ENCODE measurements at places on chromosomes 4 and X. TPM values are rescaled to one million over a fixed set of nuclear protein-coding genes. Genes with fewer than 3 reads are reported as not detected.

Gene IBSP
- total RNA-seq, result not detected

Gene ARHGAP36
- 0.42 TPM for total RNA-seq

Gene MRFAP1
- 223 TPM for total RNA-seq

Gene ERCC6L
- total RNA-seq, result 4.8 TPM

Gene TMPRSS11B
- total RNA-seq, result not detected

Gene ASB11
- total RNA-seq, result not detected

GRCh38 chrX:48813644-48814043 is 11.8 kb downstream of the HDAC6 start:
- H3K27me3 ChIP-seq, result no peaks in the 10 kb centered on the region
- DNase-seq, result no peak
- no peak overlapping the region for H3K4me3 ChIP-seq
- H3K27ac ChIP-seq, result no peak overlapping the region
- H3K4me1 ChIP-seq, result no peaks in the 10 kb centered on the region
- H3K36me3 ChIP-seq, result peaks cover 9% of the 10 kb centered on the region

- DNase-seq, result no peak
- H3K4me3 ChIP-seq, result no peak overlapping the region
- peaks cover 2% of the 10 kb centered on the region for H3K4me1 ChIP-seq
- no peaks in the 10 kb centered on the region for H3K36me3 ChIP-seq
- no peaks in the 10 kb centered on the region for H3K27me3 ChIP-seq
- no peak overlapping the region for H3K27ac ChIP-seq
Observed at GRCh38 chr4:122616915-122617596, 3.8 kb downstream of the IL21 start.

- H3K27me3 ChIP-seq, result peaks cover 14% of the 10 kb centered on the region
- no peak for DNase-seq
- no peak overlapping the region for H3K27ac ChIP-seq
Observed at GRCh38 chr4:188107931-188108843, 1.2 kb downstream of the TRIML2 start.

DNA sequence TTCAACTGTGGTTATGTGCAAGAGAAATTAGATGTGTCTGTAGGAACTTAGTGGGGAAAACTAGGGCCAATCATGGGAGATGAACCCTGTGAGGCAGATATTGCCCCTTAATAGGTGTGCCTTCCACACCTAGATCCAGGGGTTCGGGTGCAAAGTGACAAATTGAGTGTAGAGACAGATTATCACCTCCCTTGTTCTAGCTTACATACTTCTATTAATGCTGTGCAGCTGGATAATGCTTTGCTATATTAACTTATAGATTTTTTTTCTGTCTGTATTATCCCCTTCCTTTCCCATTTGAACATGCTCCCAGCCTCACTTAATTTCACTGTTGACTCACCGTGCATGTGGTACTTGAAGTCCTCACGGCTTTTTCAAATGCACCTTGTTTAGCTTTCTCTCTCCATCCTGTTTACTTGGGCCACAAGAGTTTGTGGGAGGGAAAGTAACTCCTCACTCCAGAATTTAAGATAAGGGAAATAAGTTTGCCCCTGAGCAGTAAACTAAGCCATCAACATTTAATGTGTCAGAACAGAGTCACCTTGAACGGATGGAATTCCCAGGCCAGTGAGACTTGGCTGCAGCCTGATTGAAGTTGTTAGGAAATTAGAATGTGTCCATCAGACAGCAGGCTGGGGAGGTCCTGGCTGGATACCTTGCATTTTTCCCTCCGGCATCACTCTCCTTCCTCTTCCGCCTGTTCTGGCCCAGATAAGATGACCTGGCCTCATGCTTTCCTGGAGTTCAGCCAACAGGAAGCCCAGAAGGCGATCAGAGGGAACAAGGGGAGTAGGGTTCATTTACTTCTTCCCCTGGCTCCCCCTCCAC is 478.4 kb downstream of the BCOR start:
- H3K27me3 ChIP-seq, result peaks cover 13% of the 10 kb centered on the region
- DNase-seq, result no peak
- peaks cover 1% of the 10 kb centered on the region for H3K4me1 ChIP-seq
- H3K4me3 ChIP-seq, result no peak overlapping the region
- H3K27ac ChIP-seq, result no peak overlapping the region
- peaks cover 2% of the 10 kb centered on the region for H3K36me3 ChIP-seq

GRCh38 chr4:38832624-38833528 is 23.7 kb downstream of the TLR6 start:
- H3K4me1 ChIP-seq, result peaks cover 3% of the 10 kb centered on the region
- H3K4me3 ChIP-seq, result no peak overlapping the region
- H3K36me3 ChIP-seq, result peaks cover 2% of the 10 kb centered on the region
- H3K27me3 ChIP-seq, result no peaks in the 10 kb centered on the region
- no peak for DNase-seq
- peak overlapping the region; percentile 54 for H3K27ac ChIP-seq

GRCh38 chrX:149522916-149523315 is 17.8 kb upstream of the IDS start:
- peaks cover 2% of the 10 kb centered on the region for H3K4me1 ChIP-seq
- no peak overlapping the region for H3K27ac ChIP-seq
- H3K4me3 ChIP-seq, result no peak overlapping the region
- DNase-seq, result no peak

DNA sequence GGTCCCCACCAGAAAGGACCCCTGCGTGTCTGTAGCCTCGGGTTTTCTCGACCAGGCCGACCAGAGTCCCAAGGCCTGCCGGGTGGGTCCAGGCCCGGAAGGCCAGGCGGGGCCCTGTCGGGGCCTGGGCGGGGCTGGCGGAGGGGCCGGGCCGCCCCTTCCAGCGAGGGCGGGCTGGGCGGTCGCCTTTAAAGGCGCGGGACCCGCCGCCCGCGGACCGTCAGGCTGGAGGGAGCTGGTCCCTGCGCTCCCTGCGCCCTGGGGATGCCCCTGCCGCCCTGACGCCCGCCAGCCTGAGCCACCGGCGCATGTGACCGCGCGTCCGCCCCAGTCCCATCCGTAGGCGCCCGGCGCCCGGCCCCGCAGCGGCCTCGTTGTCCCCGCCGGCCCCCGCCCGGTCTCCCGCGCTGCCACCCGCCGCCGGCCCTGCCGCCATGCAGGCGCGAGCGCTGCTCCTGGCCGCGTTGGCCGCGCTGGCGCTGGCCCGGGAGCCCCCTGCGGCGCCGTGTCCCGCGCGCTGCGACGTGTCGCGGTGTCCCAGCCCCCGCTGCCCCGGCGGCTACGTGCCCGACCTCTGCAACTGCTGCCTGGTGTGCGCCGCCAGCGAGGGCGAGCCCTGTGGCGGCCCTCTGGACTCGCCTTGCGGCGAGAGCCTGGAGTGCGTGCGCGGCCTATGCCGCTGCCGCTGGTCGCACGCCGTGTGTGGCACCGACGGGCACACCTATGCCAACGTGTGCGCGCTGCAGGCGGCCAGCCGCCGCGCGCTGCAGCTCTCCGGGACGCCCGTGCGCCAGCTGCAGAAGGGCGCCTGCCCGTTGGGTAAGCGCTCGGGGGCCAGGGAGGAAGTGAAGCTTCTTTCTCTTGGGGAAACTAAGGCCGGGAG is at the start of gene HTRA3:
Gene HTRA3, plus strand, starts transcription at position 220 of the 883 bp plus-strand sequence. Its CDS starts 215 bp downstream, at position 435.
- peak; percentile 32 for DNase-seq
- H3K4me3 ChIP-seq, result no peak within 1 kb of the TSS
- peaks cover 6% of the 10 kb centered on the region for H3K4me1 ChIP-seq
- H3K27me3 ChIP-seq, result peaks cover 39% of the 10 kb centered on the region

DNA sequence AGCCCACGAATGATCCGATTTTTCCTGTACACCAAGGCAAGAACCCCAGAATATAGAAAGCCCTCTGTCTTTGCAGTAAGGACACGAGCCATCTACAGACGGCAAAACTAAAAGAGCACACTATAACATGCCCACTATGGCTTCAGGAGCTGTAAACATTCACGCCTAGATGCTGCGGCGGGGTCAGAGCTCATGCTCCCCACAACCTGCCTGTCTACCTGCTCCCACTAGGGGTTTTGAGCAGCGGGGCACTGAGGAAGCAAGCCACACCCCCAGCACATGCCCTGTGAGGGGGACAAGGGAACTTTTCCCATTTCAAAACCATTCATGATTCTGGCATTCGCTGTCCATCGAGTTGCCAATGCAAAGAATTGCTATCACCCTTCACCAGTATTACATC is 144.8 kb downstream of the PAPSS1 start:
- H3K4me1 ChIP-seq, result no peaks in the 10 kb centered on the region
- DNase-seq, result no peak
- H3K27ac ChIP-seq, result no peak overlapping the region
- no peaks in the 10 kb centered on the region for H3K36me3 ChIP-seq

GRCh38 chr4:116551806-116552205 is 533.6 kb downstream of the TRAM1L1 start:
- no peak overlapping the region for H3K4me3 ChIP-seq
- H3K36me3 ChIP-seq, result no peaks in the 10 kb centered on the region
- no peaks in the 10 kb centered on the region for H3K27me3 ChIP-seq
- DNase-seq, result no peak

DNA sequence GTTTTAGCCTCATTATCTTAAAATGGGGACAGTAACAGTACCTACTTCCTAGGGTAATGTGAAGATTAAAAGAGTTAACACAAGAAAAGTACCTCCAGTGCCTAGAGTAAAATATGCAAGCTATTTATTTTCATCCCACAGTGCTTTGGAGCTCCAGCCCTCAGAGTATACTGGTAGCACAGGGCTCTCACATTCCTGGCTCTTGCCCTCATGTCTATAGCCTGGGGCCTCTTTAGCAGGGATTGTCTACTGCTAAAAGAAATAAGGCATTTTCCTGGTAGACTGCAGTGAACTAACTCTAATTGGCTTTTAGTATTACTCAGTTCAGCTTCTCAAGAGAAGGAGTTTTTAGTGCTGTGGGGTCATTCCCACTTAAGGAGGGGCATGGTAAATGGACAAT is 60.8 kb downstream of the RRAGB start:
- DNase-seq, result no peak
- peaks cover 10% of the 10 kb centered on the region for H3K36me3 ChIP-seq
- H3K4me3 ChIP-seq, result no peak overlapping the region
- H3K27ac ChIP-seq, result no peak overlapping the region

GRCh38 chr4:144574509-144574908 is 71.4 kb upstream of the HHIP start:
- H3K27ac ChIP-seq, result no peak overlapping the region
- no peak for DNase-seq
- H3K4me1 ChIP-seq, result no peaks in the 10 kb centered on the region
- H3K4me3 ChIP-seq, result no peak overlapping the region
- no peaks in the 10 kb centered on the region for H3K27me3 ChIP-seq

DNA sequence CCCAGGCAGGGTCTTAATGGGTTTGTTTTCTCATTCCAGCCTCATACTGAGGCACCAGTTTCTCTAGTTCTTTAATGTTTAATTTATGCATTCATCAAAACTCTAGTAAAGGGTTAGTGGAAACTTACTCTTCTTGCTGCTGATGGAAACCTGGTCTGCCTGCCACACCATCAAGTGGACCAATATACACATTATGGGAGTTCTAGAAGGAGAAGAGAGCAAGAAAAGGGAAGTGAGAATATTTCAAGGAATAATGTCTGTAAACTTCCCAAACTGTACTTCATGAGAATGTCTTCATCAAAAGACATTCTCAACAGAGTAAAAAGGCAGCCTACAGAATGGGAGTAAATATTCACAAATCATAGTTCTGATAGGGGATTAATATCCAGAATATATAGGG is 20.9 kb upstream of the DHX15 start:
- no peak overlapping the region for H3K4me3 ChIP-seq
- H3K27me3 ChIP-seq, result no peaks in the 10 kb centered on the region
- H3K4me1 ChIP-seq, result peaks cover 15% of the 10 kb centered on the region

- peaks cover 8% of the 10 kb centered on the region for H3K36me3 ChIP-seq
- no peak overlapping the region for H3K4me3 ChIP-seq
- DNase-seq, result no peak
- no peaks in the 10 kb centered on the region for H3K27me3 ChIP-seq
Observed at GRCh38 chr4:8391972-8392371, 48.6 kb downstream of the ACOX3 start.

DNA sequence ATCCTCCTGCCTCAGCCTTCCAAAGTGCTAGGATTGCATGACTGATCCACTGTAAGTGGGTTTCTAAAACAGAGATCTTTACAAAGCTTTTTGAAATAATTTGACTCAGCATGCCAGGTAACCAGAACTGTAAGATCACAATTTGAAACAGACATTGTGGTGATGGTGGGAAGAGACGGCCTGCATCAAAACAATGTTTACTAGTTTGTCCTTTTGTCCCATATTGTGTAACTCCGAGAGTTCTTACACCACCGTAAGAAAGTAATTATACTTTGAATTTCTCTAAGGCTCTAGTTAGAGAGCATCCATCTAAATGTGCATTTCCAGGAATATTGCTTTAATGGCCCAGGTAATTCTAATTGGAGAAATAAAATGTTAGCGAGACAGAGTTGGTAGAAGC is 594 bp upstream of the ARHGAP24 start:
- peaks cover 10% of the 10 kb centered on the region for H3K27me3 ChIP-seq
- H3K27ac ChIP-seq, result peak overlapping the region; percentile 95
- H3K4me1 ChIP-seq, result peaks cover 8% of the 10 kb centered on the region
- H3K36me3 ChIP-seq, result no peaks in the 10 kb centered on the region
- no peak for DNase-seq
- peak overlapping the region; percentile 81 for H3K4me3 ChIP-seq

GRCh38 chr4:129747756-129748155 is 651.8 kb downstream of the C4orf33 start:
- no peaks in the 10 kb centered on the region for H3K36me3 ChIP-seq
- no peaks in the 10 kb centered on the region for H3K4me1 ChIP-seq
- no peak overlapping the region for H3K27ac ChIP-seq
- no peak for DNase-seq

Measured in progenitor cell of endocrine pancreas (in vitro differentiated cells).